Left ventricle myocardium inferior (tissue), 1 donor: ENCODE measurements at places on chromosomes 5 and 9.

- no peak for DNase-seq
Measured at GRCh38 chr9:128788445-128788844, 1.4 kb downstream of the TBC1D13 start.

DNA sequence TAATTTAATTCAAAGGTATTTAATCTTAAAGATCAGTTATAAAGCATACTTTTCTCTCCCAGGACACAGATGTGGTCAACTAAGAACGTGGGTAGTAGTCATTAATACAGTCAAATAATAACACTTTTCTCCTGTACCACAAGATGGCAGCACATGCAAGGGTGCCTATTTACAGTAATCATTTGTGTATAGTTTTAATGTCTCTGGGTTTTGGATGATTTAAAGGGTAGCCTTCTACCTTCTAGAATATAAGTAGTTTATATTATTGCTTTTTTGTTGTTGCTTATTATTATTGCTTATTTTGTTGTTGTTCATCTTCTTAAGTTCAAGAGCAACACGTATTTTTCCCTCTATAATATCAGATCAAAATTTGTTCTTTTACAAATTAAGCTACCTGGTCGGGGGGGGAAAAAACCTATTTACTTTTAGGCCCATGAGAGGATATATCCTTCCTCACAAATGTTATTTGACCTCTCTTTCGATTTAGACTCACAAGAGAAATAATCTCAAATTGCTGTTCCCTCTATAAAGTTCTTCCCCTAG is 59.6 kb upstream of the SLC27A6 start:
- DNase-seq: no peak

- DNase-seq: no peak
Measured at GRCh38 chr5:62460578-62460983, 48.0 kb downstream of the IPO11 start.

GRCh38 chr9:38066914-38067858 is 1.8 kb downstream of the SHB start:
- DNase-seq: peak; percentile 53

- DNase-seq: no peak
Measured at GRCh38 chr9:37719526-37719925, 34.1 kb upstream of the TRMT10B start.

DNA sequence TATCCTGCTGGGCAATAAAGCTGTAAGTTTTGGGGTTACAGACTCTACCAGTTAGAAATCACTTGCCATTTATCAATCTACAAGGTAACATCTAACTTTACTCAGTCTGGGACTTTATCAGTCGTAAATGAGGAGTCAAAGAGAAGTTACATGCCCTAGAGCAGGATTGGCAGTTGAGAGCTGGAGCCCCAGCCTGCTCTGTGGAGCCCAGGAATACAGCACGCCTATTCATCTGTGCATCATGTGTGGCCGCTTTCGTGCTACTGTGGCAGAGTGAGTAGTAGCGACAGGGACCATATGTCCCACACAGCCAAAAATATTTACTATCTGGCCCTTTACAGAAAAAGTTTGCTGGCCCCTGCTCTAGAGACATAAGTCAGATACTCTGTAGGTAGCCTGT is 152.5 kb upstream of the NTRK2 start:
- no peak for DNase-seq

DNA sequence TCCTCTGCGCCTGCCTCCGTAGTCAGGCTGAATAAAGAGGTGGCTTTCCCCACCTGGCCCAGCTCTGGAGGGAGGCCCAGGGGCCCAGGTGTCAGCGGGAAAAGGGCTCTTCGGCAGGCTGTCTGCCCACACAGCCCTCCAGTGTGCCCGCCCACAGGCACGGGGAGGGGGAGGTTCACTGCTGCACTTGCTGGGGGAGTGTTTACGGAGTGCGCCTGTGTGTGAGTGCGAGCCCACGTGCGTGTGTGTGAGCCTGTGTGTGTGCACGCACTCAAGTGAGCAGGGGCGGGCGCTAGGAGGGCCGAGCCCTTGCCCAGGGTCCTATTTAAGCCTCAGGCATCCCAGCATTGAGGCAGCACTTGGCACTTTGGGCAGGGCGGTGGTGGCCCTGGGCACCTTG is 10.9 kb downstream of the DNLZ start:
- no peak for DNase-seq

GRCh38 chr9:76667521-76667957 is 96.7 kb upstream of the PCA3 start:
- no peak for DNase-seq
